Amniotic epithelial cell (primary cell): ENCODE measurements at places on chromosomes 3 and 15.

- DNase-seq, result peak; percentile 7
These were observed 73.0 kb downstream of the ATP10A start for GRCh38 chr15:25790000-25790660.

GRCh38 chr3:16309558-16309957 lies 44.5 kb downstream of the OXNAD1 start:
- DNase-seq, result peak; percentile 83

- no peak for DNase-seq
These were observed 12.6 kb downstream of the TIPARP start for GRCh38 chr3:156687023-156687422.

GRCh38 chr15:77537006-77537405 lies 95.7 kb downstream of the LINGO1 start:
- no peak for DNase-seq

DNA sequence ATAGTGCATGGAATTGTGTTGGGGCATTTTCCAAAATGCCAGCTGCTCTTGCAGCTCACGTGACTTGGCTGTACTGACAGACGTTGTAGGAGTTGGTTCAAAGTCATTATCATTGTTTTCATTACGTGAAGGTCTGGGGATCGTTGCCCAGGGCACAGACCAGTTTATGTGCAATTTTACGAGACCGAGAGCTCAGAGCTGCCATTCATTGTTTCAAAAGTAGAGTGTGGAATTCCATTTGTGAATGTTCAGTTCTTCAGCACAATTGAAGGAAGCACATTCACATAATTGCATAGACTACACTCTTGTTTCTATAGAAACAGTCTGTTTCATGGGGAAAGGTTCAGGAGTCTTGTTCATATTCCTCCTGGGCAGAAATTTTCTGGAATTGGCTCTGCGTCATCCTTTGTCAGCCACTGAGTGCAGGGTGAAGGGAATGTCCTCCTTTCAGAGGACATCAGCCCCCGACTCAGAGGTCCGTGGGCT lies 54.5 kb downstream of the GABRG3 start:
- DNase-seq, result no peak

GRCh38 chr3:30577788-30578187 lies 28.6 kb upstream of the TGFBR2 start:
- DNase-seq, result no peak

- no peak for DNase-seq
These were observed 227.1 kb downstream of the RPLP1 start for GRCh38 chr15:69679623-69680228.

GRCh38 chr15:40906091-40906990 lies 12.1 kb downstream of the VPS18 start:
- peak; percentile 71 for DNase-seq

DNA sequence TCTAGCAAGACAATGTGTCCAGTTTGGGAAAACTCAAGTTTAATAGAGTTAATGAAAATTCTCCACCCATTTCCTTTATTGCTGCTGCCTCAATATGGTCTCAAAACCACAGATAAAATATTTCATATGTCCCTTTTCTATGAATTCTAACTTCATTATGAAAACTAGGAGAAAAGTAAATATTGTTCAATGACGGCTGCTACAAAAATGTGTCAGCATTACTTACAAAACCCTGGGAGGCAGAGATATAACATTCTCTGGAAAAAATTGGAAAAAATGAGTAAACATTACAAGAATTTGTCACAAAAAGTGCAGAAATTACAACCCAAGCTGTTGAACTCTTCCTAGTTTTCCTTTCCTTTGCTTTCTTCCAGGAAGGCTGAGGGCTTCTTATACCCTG lies 22.2 kb upstream of the FBN1 start:
- DNase-seq, result peak; percentile 47

GRCh38 chr3:163622384-163622783 lies 1455.9 kb downstream of the SI start:
- peak; percentile 72 for DNase-seq

DNA sequence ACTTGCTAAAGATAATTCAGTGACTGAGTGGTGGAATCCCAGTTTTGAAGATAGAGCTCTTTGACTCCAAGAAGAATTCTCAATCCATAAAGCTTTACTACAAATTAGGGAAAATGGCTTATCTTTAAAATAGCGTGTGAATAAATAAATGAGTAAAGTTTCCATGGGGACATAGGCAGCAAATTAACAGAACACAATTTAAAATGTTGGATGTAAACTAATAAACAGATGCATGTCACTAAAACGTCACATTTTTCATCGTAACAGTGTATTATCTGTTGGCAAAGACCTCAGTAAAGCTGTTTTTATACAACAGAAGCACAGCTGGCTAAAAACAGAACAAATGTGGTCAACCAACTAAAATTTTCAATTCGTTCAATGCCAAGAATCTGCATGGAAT lies 913.9 kb upstream of the CFAP20DC start:
- DNase-seq, result no peak

DNA sequence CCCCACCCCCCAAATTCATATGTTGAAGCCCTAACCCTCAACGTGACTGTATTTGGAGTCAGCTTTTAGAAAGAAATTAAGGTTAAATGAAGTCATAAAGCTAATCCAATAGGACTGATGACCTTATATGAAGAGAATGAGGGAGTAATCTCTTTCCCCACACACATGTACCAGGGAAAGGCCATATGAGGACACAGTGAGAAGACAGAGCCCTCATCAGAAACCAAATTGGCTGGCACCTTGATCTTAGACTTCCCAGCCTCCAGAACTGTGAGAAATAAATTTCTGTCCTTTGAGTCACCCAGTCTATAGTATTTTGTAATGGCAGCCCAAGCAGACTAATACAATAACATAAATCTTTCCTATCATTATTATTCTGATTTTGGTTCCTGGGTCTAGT lies 194.7 kb upstream of the NANOGP8 start:
- DNase-seq, result peak; percentile 52

DNA sequence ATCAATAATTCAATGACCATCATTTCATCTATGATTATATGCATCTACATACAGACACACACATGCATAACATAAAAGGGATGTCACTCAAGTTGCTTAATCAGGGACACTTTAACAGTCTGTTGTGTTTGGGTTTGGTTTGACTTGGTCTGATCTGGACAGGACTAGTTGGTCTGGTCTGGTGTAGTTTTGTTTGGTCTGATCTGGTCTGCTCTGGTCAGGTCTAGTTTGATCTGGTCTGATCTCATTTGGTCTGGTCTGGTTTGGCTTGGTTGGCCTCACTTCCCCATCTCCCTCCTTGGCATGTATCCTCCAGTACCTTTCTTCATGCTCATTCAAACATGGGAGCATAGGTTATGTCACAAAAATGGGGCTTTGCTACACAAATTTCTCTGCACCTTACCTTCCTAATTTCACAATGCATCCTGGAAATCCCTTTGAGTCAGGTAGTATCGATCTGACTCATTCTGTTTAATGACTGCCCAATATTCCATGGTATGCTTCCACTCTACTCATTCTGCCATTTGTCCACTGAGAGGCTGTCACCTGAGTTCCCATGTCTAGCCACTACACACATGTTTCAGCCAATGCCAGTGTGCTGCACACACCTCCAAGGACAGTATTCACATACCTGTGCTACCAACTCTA lies 73.0 kb upstream of the TPM1 start:
- no peak for DNase-seq

DNA sequence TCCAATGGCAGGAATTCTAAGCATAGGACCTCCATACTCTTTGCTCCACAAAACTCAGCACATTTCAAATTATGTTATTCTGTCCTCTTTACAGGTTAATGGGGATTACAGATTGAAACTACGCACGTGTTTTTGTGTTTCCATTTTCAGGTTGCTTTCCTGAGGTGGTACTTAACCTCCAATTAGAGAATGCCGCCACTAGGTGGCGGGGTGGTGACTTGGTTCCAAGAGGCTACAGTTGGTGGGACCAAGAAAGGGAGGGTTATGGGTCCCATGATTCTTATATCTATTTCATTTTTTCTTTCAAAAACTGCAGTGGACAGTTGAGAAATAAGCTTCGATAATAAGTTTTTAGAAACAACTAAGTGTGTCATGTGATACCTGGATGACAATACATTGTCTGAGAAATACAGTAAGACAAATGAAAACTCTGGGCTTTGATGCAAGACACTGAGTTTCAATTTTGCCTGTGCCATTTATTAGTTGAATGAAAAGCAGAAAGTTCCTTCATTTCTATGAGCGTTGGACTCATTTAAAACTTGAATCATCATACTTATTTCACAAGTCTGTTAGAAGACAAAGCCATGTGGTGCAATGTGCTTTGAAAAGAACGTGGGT lies 539.0 kb downstream of the FGF12 start:
- peak; percentile 2 for DNase-seq

- DNase-seq, result peak; percentile 48
These were observed 18.8 kb downstream of the PLA2G4F start for GRCh38 chr15:42137461-42138261.

DNA sequence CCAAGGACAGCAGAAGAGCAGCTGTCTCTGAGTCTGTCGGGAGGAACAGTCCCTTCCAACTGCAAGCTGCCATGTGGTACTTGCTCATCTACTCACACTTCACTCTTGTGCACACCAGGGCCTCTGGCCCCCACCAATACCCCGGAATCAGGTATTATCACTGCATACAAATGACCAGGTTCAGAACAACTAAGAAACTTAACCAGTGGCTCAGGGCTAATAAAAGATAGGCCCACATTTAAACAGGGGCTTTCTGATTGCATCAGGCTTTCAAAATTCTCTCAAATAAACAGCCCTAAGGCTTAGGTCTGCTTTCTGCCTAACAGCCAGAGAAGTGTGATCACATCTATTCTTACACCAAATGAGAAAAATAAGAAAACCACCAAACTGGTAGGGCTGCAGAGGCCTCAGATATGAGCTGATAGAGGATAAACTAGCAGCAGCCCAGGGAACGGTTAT lies 20.7 kb downstream of the CCDC12 start:
- no peak for DNase-seq
